NCI-H1436 treated with DMSO at 0.1 percent for 48 hours (cell line): ENCODE measurements at places on chromosomes 16 and 17.

GRCh38 chr17:6507535-6507934 lies 48.8 kb downstream of the PITPNM3 start:
- no peak for DNase-seq

GRCh38 chr16:76222087-76222486 lies 55.1 kb upstream of the CNTNAP4 start:
- no peak for DNase-seq

GRCh38 chr17:43768382-43768781 lies 9.8 kb upstream of the SOST start:
- DNase-seq: no peak

GRCh38 chr17:76709077-76709950 lies 1.5 kb downstream of the MXRA7 start:
- peak; percentile 41 for DNase-seq

GRCh38 chr17:45790296-45790922 lies 6.3 kb downstream of the CRHR1 start:
- DNase-seq: no peak

DNA sequence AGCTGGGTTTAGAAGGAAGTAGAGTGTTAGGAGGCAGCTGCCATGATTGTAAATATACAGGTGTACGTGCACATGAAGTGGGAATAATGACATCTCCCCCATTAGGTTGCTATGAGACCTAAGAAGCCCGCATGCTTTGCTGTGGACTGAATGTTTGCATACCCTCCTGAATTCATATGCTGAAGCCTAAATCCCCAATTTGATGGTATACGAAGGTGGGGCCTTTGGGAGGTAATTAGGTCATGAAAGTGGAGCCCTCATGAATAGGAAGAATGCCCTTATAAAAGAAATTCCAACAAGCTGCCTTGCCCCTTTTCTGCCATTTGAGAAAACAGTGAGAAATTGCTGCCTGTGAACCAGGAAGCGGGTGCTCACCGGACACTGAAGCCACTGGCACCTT lies 44.0 kb downstream of the CCDC182 start:
- peak; percentile 95 for DNase-seq

- no peak for DNase-seq
Observed at GRCh38 chr16:79895053-79895916, 294.7 kb upstream of the MAF start.

DNA sequence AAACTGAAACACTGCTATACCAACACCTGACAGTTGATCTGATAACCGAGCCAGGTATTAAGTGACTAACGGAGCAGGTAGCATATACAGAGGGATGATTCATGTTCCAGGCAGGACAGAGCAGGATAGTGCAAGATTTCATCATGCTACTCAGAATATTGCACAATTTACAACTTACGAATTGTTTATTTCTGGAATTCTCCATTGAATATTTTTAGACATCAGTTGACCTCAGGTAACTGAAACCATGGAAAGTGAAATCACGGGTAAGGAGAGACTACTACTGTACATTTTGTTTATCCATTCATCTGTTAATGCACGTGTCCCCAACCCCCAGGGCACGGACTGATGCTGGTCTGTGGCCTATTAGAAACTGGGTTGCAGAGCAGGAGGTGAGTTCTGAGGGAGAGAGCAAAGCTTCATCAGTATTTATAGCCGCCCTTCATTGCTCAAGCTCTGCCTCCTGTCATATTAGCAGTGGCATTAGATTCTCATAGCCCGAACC lies 14.5 kb upstream of the PPM1E start:
- no peak for DNase-seq

DNA sequence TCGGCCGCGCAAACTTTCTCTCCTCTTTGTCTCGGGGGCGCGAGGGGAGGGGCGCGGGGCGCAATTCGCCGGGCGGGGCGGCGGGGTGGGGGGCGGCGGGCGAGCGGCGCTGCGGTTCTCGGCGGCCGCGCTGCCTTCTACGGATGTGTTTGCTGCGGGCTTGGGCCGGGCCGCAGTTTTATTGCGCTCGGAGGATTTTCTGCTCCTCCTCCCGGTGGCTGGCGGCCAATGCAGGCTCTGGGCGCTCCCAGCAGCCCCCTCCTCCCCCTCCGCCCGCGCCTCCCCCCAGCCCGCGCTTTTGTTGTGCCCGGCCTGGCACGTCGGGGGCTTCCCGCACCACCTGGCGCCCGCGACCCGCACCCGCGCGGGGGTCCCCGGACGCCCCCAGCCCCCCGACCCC lies at the start of gene TIMP2:
TIMP2 (minus strand) TSS at position 154 of the 400 bp plus-strand sequence. CDS start 299 bp downstream, outside the sequence.
- peak; percentile 45 for DNase-seq

DNA sequence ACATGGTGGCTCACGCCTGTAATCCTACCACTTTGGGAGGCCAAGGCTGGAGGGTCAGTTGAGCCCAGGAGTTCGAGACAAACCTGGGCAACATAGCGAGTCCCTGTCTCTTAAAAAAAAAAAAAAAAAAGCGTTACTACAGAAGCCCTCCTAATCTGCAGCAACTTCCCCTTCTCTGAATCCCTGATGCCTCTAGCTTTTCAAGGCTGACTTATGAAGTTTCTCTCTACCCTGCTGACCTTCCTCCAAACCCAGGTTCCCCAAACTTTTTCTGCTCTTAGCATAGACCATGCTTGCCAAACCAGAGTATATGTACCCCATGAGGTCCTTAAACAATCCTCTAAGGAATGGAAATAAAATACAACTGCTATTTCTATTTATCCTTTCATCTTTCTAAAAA lies 16.4 kb downstream of the LYRM1 start:
- DNase-seq: no peak

DNA sequence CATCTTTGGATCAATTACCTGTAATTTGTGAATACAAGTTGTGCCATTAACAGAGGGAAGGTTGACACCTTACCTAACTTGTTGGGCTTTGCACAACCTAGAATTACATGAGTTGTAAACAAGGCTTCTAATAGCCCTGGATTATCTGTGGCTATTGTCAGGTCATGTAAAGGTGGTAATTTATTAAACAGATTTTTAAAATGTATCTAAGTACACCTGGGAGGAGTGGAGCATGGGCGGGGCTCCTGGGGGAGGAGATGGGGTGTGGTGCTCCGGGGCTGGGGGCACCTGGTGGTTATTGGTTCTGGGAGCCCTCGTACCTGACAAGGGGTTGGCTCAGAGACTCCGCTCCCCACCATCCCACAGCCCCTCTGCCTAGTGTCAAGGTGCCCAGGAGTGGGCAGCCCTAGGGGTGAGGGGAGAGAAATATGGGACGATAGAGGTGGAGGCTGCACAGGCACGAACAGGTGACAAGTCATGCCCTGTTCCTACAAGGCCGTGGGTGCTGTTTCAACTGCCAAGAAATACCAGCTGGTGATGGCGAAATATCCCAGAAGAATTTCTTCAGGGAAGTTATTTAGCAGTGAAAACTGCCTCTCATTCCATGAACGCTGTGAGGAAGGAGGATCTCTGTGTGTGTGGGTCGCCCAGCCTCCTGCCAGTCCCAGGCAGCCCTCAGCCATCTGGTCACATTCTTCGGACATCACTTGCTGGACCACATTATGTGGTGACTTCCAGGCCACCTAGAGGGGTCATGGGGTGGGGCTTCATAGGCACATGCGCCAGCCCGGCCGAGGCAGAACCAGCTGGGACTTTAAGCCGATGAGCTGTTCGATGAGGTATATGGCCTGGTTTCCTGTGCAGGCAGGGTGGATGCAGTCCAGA lies 55.5 kb upstream of the IRX3 start:
- DNase-seq: no peak

- no peak for DNase-seq
Observed at GRCh38 chr17:59151591-59151990, 3.4 kb downstream of the SKA2 start.

DNA sequence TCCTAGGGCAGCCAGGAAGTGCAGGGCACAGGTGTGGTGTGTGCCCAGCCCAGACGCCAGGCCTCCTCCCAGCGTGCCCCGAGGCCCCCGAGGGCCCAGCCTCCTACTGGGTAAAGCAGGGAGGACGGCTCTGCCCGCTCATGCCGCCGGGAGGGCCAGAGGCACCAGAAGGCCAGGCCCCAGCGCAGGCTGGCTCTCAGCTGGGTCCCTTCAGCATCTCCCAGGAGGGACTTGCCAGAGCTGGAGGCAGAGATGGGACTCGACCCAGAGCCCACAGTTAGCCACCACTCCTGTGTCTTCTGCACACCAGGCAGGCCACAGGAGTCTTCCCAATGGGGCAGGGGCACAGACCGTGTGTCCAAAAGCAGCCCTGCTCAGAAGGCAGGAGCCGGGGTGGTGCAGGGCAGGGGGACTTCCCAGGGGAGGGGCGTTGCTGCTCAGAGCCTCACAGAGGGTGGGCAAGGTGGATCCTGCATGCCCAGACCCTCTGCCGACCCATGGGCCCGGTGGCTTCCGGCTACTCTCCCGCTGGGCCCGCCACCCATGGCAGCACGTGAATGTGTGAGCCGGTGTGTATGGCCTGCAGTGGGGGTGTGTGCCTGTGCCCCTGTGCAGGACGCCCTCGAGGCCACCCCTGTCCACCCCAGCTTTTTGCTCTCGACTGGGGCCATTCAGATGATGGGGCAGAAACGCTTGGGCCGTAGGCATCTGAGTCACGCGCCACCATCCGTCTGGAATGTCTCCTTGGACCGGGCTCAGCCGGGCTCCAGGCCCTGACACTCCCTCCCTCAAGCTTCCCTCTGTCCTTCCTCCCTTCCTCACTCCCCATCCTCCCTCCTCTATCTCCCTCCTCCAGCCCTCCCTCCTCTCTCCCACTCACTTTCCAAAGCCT lies 5.7 kb upstream of the ZNF469 start:
- no peak for DNase-seq

DNA sequence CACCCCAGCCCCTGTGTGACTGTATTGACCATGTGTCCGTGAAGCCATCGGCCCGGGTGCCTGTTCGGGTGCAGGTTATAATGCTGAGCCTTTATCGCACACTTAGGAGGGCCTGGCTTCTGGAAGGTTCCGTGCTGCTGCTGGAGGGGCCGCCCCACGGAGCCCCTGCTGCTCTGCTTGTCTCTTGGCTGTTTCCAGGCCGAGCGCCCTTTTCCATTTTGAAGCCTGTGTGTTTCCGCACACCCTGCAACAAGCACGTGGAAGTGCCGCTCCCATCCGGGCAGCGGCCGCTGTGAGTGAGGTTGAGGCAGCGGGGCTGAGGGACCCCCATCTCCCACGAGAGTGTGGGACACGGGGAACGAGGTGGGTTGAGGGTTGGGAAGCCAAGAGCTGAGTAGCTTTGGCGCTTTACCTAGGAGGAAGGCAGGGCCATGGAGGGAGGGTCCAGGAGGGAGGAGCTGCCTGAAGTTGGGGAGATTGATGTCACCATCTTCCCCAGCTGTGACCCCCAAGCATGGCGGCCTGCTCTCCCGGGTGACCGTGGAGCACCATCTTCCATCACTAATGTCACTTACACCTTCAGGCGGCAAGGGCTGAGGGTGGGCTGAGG lies 200.1 kb upstream of the GSE1 start:
- DNase-seq: no peak

GRCh38 chr16:17320009-17320408 lies 150.8 kb downstream of the XYLT1 start:
- DNase-seq: no peak

- no peak for DNase-seq
Observed at GRCh38 chr17:41307647-41308046, 1.5 kb downstream of the KRTAP16-1 start.

DNA sequence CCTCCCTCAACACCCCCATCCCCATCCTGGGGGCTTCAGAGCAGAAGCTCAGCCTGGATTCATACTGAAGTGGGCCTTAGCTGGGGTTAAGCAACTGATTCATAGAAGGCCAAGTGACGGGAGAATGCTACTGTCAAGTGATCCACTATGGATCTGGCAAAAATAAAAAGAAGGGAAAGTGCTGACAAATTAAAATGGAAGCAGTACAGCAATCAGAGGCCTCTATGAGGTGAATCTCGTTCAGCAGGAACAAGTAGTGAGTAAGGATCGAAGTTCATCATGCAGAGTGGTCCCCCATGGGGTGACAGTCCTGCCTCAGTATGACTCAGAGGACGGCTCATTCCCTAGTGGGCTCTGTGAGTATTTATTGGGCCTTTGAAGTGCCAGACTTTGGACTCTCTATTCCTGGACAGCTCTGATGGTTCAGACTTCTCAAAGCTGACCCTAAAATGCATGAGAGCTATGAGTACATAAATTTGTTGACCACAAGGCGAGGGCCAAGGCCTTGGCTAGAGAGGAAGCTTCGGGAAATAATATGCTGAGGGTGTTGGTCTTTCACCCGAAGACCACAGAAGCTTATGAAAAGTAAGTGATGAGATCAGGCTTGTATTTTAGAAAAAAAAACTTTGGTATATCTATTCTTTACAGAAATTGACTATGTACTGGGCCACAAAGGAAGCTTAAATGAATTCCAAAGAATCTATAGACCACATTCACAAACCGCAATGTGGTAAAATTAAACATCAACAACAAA lies 5.3 kb upstream of the NSMCE1 start:
- DNase-seq: no peak

GRCh38 chr16:59324462-59324861 lies 590.3 kb upstream of the GOT2 start:
- no peak for DNase-seq

GRCh38 chr16:11560701-11561453 lies 25.8 kb downstream of the LITAF start:
- no peak for DNase-seq

DNA sequence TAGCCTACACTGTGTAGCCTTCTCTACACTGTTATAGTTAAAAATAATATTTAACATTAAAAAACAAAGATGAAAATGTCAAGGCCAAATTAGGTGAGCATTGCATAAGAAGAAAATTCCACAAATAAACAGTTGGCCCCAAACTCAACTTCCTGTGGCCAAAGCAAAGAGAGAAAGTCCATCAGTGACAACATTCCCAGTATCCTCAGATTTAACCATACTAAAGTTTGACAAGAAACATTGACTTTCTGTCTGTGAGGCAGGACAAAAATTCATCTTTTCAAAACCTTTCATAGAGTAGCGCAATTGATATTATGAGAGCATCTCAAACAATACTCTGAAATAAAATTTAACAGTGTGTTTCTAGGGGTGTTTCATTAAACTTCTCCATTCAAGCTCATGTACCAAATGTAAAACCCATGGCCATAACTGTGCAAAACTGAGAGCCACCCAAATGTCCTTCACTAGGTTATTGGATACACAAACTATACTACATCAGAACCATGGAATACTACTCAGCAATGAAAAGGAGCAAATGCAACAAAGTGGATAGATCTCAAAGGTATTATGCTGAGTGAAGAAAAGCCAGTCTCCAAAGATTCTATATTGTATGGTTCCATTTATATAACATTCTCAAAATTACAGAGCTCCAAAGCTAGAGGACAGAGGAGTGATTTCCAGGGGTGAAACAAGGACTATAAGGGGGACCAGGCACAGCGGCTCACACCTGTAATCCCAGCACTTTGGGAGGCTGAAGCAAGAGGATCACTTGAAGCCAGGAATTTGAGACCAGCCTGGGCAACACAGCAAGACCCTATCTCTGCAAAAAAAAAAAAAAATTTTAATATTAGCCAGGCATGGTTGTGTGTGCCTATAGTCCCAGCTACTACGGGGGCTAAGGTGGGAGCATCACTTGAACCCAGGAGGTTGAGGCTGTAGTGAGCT lies 38.7 kb downstream of the TMEM114 start:
- DNase-seq: no peak

- no peak for DNase-seq
Observed at GRCh38 chr17:82836823-82837357, 2.9 kb downstream of the ZNF750 start.
